ENCODE measurements at places on chromosomes 5 and 9.

DNA sequence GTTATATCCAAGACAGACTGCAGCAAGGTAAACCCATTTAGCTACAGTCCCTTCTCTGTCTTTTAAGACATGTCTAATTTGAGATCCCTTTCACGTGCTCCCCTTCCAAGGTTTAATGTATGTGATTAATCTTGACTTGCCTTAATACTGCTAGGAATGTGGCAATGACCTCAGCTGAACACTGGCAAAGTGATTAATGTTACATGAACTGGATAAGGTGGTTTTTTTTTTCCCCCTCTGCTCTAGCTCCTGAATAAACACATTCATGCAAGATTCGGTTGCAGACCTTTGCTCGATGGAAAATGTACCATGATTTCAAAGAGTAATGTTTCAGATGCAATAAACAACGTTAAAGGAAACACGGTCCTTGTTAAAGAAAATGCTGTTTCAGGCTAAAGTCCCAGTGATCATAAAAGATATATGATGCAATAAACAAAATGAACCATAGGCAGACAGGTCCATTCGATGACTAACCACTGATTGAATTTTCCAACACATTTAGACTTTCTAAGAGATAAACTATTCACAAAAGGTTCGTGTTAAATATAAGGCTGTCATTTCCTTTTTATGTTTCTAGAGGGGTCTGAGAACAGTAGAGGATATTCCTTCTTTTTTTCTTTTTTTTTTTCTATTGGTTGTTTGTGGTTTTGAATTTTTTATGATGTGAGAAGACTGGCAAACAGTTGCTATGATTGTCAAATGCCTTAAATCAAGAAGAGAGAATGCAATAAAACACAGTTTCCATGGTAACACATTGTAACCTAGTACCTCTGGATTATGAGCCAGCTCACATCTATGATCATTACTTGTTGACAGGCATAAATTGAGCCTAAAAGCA, 44.7 kb upstream of the ZNF608 start:
- no peak for DNase-seq

DNA sequence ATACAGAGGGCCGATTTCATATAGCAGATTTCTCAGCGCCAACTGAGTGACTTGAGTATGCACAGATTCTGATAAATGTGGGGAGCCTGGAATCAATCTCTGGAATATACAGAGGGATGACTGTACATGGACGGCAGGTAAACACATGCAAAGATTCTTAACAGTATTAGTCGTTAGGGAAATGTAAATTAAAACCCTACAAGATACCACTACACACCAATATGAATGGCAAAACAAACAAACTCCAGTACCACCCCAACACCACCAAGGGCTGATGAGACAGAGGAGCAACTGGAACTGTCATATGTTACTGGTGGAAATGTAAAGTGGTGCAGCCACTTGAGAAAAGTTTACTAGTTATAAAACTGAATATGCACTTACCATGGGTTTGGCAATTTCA, 8.3 kb upstream of the FER start:
- no peak for DNase-seq

GRCh38 chr9:18921366-18922075, 111.5 kb downstream of the SAXO1 start:
- no peak for DNase-seq

- no peak for DNase-seq
Measured at GRCh38 chr9:91231619-91232018, 130.1 kb downstream of the AUH start.

DNA sequence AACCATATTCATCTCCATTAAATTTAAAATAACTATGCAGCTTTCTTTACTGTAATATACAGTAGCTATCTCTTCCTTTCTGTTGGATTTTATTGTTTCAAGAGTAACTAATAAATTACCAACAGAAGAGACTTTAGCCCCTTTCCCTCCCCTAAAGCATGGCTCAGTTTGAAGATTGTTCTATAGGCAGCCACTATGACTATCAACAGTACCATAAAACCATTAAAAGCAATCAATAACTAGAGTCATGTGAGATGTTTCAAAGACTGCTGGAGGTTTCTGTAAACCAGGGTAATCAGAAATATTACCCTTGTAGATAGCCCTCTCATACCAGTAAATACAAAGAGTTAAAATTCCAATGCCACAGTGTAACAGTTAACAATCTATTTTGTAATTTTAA, 73.0 kb downstream of the TMEM161B start:
- DNase-seq = no peak

DNA sequence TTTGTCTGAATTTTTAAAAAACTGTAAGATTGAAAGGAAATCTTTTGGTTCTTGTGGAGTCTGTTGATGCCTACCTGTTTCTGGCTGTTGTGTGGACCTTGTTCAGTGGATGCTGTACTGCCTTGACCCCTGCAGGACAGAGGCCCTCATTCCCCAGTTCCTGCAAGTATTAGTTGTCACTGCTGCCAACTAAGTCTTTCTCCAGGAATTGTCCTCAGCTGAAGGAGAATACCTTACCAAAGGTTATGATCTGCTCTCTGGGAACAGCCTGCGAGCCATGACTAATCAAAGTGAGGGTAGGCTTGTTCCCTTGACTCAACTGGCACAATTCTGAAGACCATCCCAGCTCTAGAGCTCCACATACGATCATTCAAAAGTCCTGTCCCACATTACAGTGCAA, 145.3 kb upstream of the FST start:
- DNase-seq = no peak

DNA sequence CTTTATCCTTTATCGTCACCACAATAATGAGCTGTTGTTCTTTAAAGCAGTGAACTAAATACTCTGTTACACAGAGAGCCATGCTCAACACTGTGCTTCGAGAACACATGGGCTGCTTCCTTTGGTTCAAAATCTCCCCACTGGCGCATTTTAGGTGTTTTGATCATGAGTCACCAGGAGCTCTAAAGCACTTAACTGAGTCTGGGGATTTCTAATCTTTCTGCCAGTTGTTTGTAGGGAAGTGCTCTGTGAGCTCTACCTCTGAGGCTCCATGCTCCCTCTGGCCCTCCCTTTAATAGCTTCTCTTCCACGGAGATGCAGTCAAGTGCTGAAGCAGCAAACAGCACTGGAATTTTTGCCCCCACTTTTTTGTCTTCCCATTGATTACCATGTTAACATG, 17.0 kb downstream of the ERAP2 start:
- DNase-seq = peak; percentile 18

DNA sequence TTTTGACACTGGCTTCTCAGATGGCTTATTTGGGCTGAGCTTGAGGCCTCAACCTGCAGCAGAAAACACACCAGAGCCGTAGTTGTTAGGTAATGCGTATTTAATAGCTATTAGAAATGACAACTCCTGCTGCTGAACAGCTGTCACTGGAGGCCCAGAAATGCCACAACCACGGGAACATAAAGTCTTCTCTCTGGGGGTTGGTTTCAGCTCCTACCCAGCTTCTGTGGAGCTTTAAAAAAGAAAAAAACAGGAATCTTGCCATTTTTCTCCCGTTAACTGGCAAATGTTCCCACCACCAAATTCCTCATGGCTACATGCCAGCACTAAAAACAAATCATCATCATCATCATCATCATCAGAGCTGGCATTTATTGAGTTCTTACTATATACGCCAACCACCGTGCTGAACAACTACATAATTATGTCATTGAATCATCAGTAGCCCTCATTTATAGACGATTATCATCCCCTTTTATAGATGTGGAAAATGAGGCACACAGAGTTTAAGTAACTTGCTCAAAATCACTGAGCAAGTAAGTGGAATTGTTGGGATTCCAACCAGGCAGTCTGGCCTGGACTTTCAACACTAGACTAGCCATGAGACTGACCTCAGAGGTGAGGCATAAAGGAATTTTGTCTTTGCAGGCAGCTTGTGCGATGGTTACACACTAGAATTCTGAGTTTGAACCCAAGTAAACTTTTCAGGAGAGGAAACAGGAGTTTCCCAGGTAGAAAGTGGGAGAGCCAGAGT, 185.3 kb upstream of the WWC1 start:
- no peak for DNase-seq

- no peak for DNase-seq
Measured at GRCh38 chr5:170056561-170057267, 49.0 kb upstream of the FOXI1 start.

DNA sequence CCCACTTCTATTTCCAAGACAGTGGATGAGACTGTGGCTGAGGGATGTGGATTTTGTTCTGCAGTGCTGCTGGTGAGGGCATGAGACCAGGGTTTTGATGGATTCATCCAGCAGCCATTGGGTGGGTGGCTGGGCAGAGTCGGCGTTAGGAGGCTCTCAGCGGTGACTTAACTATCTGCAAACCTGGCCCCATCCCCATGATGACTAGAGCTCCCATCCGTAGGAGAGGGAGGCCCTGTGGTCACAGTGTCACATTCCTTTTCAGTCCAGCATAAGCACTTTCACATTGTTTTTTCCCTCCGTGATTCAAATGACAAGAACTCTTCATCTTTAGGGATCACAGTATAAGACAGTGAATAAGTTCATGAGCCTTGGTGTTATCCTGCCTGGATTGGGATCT, 60.4 kb upstream of the SPRY4 start:
- no peak for DNase-seq

- DNase-seq = no peak
Measured at GRCh38 chr5:97297063-97297703, 114.1 kb upstream of the RIOK2 start.

- no peak for DNase-seq
Measured at GRCh38 chr9:121945849-121946248, 147.3 kb downstream of the TTLL11 start.

- DNase-seq = no peak
Measured at GRCh38 chr5:67475489-67475888, 278.9 kb upstream of the CD180 start.

DNA sequence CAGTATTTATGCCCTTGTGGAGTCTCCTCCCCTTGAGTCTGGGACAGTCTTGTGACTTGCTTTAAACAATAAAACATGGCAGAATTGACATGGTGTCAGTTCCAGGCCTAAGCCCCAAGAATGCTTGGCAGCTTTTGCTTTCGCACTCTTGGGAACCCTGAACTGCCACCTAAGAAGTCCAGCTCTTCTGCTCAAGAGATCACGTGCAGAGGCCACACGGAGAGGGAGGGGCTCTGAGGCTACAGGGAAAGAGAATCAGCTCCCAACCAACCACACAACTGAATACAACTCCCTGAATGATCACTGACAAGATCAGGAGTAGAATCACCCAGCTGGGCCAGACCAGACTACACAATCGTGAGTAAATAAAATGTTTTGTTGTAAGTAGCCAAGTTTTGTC, 97.6 kb downstream of the MED27 start:
- DNase-seq = no peak

GRCh38 chr5:67293226-67293625, 96.6 kb upstream of the CD180 start:
- DNase-seq = no peak

- no peak for DNase-seq
Measured at GRCh38 chr5:75021219-75021618, 31.1 kb downstream of the GCNT4 start.

- DNase-seq = no peak
Measured at GRCh38 chr5:127430627-127431026, 86.8 kb upstream of the PRRC1 start.

DNA sequence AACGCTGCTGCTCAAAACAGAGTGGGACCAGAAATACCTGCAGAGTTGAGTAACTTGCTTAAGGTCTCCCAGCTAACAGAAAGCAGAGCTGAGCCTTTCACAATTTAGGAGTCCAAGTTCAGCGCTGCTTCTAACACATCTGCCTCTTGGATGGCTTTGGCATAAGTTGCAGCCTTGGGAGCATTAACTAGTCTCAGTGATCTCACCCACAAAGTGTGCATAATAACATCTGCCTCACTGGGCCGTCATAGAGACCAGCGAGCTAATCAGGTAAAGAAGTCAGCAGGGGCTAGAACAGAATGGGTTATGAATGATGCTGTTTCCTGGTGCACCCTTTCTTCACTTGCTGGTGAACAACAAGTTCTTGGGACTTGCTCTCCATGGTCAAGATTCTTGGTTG, 36.5 kb downstream of the WWC1 start:
- DNase-seq = no peak

GRCh38 chr9:91937056-91937455, 13.0 kb downstream of the ROR2 start:
- DNase-seq = no peak

- DNase-seq = no peak
Measured at GRCh38 chr5:179488491-179488890, 61.9 kb upstream of the RUFY1 start.

GRCh38 chr9:78122631-78123030, 91.0 kb upstream of the GNAQ start:
- DNase-seq = no peak

GRCh38 chr5:73726606-73727231, 100.7 kb downstream of the ARHGEF28 start:
- DNase-seq = no peak
